ENCODE measurements at places on chromosomes 12 and 14.

DNA sequence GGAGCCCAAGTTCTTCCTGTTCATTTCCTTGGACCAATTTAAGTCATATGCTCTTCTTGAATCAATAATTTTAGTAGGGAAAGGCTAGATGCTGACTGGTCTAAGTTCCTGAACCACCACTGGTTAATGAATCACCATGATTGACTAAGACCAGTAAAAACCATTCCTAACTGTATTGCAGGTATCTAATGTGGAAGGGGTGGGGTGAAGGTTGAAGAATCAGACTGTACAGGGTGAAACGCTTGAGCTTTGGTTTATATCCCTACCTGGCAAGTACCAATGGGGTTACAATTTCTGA lies 100.1 kb downstream of the DYRK2 start:
- DNase-seq: no peak

DNA sequence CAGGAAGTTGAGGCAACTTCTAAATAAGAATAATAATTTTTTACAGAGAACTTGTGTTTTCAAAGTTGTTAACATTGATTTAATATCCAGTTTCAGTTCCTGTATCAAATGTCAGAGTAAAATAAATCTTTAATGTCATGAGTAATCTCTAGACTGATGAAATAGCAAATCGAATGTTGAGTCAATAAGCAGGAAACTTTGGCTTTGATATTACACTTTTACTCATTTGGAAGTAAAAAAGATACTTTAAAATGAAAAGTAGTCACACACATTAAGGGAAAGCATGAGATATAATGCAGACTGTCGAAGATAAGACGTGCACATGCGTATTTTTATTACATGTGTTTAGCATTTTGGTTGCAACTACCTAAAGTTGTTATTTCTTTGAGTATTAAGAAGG lies 78.2 kb upstream of the PTGDR start:
- no peak for DNase-seq

DNA sequence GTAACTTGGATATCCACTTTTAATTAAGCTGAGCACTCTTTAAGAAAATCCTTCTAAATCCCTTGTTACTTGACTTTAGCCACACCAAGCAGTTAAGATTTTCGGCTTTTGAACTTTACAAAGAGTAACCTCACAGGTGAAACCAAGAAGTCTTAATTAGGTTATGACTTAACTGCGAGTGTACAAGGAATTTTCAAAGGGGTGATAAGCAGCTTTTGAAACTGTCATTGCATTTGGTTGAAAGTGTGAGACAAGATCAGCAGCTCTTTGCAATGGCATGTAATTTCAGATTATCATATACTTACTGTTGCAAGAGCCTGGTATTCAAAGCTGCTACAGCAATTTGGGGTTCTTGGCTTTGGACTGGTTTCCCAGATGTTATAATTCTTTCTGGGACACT lies 137.5 kb downstream of the TMEM117 start:
- DNase-seq: no peak

DNA sequence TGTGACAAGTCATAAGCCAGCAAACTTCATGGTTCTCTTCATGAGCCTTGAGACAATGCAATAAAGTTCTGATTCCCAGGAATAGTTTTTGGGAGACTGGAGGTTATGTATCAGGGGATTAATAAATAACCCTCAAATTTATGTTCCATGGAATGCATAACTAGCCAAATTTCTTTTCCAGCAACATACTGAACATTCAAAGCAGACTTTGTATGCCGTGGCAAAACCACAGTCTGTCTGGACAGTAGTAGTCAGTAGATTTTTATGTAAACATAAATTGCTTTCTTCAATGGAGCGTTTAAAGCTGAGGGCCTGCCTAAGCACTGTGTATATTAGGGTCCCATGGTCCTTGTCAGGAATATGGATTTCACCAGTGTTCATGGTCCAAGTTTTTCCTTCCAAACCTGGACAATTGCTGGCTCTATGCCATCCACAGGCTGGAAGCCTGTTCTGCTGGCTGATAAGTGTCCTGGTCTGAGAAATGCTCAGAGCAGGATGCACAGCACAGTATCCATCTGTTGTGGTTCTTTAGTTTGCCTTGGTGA lies 144.9 kb downstream of the SRGAP1 start:
- no peak for DNase-seq

DNA sequence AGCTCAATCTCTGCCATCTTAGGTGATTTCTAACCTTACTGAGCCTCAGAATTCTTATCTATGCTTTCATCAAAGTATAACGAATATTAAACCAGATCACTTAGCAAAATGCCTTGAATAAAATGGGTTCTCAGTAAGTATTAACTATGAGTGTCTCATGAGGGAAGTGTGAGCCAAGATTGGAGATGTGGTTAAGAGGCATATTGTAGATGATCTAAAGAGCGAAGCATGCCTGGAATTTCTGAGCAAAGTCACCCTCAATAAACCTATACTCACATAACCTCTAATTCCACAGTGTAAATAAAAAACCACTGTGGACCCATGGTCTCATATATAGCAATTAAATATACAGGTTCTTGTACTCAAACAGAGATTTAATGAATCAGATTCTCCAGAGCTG lies 193.1 kb upstream of the FSCB start:
- DNase-seq: no peak

- DNase-seq: no peak
Measured at GRCh38 chr12:60415351-60415750, 819.5 kb downstream of the SLC16A7 start.

GRCh38 chr14:99678198-99678597 lies 5.9 kb upstream of the CYP46A1 start:
- no peak for DNase-seq

DNA sequence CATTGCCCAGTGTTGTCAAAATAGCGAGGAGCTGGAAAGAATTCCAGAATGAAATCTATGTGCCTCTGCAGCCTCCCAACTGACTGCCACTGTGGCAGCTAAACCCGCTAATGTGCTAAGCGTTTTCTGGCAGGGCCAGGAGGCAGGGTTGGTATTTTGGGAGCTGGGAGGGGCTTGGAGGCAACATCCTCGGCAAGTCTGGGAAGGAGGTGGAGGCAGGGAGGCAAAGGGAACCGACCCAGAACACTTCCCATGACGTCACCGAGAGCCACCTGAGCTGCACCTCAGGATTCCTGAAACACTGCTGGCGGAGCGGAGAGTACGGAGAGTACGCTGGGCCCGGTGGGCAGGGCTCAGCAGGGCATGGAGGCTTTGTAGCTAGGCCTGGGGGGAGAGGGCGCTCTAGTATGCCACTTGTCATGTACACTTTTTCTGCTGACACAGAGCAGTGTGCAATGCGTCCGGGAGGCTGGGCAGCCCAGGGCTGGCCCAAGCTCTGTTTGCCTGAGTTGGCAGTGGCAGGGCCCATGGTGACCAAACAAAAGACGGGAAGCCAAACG lies 81.5 kb downstream of the DPF3 start:
- DNase-seq: no peak

DNA sequence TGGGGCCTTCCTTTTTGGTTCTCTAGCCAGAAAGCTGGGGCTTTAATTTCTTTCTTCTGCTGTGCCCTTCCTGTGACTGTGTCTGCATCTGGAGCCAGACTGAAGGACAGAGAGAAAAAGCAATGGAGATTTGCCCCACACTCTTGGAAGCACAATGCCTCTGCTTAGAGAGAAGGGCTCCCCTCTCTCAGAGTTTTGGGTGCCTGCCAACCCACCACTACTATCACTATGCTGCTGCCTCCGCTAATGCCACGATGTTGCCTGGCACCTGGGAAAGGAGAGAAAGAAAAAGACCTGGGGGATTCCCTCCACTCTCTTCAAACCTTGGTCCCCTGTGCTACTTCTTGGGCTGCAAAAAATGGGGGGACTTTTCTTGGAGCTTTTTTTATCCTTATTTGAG lies 52.6 kb downstream of the TMEM260 start:
- no peak for DNase-seq

- DNase-seq: no peak
Measured at GRCh38 chr14:94764573-94764972, 5.3 kb downstream of the GSC start.

DNA sequence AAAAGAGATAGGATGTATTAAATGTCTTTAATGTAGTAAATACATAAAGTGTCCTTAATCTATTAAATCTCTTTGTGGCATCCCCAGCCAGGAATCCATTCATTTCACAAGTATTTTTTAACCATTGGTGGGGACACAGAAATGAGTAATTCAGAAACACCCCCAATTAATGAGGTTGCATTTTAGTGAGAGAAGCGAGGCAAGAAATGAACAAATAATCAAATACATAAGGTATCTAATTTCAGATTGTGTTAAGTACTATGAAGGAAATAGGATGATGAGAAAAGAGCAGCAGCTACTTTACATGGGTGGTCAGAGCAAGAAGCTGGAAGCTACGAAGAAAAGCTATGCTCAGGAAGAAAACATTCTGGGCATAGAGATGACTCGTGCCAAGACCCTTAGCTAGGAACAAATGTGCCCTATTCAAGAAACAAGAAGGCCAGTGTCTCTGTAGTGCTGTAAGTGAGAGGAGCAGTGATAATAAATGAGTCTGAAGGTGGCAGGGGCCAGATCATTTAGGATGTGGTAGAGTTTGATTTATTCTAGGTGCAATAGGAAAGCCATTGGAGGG lies 60.5 kb upstream of the IGF1 start:
- DNase-seq: no peak

- no peak for DNase-seq
Measured at GRCh38 chr14:96409701-96410100, 17.8 kb downstream of the AK7 start.

GRCh38 chr14:105926373-105927095 lies 400.2 kb downstream of the TMEM121 start:
- DNase-seq: no peak

DNA sequence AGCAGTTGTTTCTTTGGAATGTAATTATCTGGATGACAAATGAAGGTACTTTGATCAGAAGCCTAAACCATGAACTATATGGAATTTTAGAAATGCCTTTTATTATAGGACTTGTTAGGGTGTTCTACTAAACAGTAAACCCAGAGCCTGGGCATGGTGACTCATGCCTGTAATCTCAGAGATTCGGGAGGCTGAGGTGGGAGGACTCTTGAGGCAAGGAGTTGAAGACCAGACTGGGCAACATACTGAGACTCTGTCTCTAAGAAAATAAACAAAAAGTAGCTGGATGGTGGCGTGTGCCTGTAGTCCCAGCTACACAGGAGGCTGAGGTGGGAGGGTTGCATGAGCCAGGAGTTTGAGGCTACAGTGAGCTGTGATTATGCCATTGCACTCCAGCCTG lies 23.9 kb downstream of the PALS1 start:
- DNase-seq: no peak

- DNase-seq: no peak
Measured at GRCh38 chr12:49013428-49013827, 5.1 kb downstream of the PRKAG1 start.

DNA sequence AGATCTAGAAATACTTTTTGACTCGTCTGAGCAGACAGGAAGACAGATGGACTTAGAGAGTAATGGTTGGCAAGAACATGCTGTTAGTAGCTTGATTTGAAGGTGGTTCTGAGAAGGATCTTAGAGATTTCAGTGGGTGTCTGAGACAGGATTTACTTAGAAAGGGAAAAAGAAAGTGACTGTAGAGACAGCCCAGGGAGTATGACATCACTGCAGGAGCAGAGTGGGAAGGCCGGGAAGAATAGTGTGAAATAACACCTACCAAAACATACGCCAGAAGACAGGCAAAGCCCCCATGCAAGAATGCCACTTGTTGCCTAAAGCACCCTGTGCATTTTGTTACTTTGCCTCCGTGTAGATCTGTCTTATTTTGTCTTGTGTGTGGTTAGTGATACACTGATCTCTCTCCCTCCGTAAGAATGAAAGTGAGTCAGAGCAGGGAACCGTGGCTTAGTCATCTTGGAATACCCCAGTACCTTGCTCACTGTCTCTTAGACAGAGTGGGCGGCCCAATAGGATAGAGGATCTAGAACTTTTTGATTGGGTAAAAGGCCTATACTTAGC lies 161.3 kb upstream of the IFNG-AS1 start:
- no peak for DNase-seq

DNA sequence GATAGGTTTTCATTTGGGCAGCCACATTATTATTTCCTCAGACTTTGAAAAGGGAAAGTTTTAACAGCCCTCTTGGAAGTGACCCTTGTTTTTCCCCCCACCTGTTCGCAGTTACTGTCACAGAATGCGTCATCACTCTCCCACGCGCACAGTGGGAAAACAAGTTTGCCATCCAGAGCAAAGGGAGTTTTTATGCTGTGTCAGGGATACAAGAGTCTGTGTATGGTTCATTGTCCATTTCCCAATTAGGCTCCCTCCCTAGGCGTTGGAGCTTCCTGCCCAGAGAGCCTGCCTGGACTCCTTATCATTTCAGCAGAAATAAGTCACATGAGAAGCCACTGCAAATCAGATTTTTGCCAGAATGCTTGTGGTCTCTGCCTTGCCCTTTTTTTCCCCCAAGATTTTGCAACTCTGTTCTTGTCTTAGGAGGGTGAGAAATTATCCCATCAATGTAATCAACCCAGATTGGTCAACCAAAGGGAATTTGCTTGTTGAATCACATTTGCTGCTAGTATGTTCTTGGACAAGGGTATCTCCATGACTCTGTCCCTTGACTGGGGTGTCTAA lies 104.1 kb downstream of the IGF1 start:
- no peak for DNase-seq

- DNase-seq: no peak
Measured at GRCh38 chr12:69469854-69470188, 367 bp upstream of the FRS2 start.

DNA sequence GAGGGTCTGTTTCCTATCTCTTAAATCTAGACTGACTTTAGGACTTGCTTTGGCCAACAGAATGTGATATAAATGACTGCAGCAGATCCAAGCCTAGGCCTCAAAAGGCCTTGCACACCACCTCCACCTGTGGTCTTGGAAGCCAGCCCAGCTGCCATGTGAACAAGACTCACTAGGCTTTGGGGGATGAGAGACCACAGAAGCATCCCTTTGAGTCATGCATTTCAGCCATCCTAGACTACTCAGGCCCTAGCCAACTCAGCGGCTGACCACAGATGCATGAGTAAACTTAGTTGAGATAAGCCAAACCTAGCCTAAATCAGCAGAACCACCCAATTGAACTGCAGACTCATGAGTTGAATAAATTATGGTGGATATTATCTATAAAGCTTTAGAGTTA lies 87.7 kb downstream of the KCNH5 start:
- no peak for DNase-seq

- DNase-seq: no peak
Measured at GRCh38 chr14:58638231-58639197, 752 bp downstream of the DACT1 start.

DNA sequence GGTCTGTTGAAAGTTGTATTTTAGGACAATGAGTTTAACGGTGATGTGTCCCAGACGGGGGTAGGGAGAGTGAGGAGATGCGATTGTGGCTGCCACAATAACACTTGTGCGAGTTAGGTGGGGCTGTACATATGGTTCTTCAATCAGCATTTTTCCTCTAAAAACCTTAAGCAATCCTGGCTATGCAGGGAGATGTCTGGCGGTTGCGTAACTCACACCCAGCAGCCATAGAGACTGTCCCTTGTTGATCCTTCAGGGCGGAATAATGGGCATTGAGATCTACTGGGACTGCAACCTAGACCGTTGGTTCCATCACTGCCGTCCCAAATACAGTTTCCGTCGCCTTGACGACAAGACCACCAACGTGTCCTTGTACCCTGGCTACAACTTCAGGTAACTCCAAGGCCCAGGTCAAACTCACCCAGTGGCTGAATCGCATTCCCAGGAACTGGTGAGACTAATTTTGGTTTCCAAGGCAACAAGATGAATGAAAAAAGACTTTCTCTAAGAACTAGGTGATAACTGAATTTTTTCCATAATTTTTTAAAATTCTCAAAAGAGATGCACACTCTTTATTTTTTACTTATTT lies 34.6 kb downstream of the P2RX7 start:
- no peak for DNase-seq

All from activated gamma-delta T cell treated with Interleukin-2 at 50 U/mL for 16 hours (primary cell).